ENCODE measurements at places on chromosomes 16 and 17.

- no peak for DNase-seq
These were observed 593.5 kb upstream of the SOX9 start for GRCh38 chr17:71527311-71527710.

DNA sequence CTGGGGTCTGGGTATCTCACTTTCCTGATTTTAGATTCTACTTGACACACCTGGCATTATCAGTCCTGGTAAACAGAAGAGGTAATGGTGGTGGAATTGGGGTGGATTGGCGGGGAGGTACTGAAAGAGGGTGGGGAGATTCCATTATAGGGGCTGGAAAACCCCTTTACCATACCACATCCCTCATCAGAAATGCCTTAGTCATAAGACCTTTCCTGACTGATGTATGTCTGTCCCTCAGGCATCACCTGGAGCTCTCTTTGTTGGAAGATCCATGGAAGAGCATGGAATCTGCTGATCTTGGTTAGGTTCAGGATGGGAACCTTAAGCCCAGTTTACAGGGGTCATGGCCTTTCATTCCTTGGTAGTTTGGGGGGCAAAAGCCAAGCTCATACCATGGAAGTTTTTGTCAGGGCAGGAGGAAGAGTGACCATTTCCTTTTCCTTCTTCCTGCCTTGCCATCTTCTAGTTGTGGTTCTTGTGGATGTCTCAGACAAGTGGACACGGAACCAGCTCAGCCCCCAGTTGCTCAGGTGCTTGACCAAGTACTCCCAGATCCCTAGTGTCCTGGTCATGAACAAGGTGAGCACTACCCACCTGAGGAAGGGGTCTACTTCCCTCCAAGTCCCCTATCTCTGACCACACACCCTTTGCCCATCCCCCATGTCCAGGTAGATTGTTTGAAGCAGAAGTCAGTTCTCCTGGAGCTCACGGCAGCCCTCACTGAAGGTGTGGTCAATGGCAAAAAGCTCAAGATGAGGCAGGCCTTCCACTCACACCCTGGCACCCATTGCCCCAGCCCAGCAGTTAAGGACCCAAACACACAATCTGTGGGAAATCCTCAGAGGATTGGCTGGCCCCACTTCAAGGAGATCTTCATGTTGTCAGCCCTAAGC lies 3.3 kb downstream of the ERAL1 start:
- no peak for DNase-seq

DNA sequence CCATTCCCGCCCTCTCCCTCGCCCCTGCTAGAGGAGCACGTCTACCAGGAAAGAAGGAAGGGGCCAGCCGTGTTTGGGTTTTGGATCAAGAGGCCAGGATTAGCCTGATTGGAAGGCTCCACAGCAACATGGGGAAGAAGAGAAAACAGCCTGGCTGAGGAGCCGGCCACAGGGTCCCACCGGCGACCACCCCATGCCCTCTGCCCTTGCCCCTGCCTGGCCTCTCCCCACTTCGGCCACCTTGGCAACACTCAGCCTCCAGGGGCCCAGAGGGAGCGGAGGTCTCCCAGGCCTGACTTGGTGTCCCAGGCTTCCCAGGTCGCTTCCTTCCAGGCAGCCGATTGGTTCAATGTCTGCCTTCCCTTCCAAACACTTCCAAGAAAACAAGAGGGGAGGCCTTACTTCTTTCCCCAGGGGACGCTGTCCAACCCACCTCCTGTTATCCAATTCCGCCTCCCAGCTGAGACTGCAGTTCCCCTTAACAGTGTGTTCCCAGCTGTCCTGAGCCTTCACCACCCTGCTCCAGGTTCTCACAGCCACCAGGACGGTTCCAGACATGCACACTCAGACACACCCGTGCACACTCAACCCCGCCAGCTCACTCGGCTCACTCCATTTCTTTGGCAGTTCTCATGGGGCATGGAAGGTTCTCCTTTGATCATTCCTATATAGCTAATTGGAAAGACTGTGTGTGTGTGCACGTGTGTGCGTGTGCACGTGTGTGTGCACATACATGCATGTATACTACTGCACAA lies 65.4 kb downstream of the RBFOX3 start:
- no peak for DNase-seq

DNA sequence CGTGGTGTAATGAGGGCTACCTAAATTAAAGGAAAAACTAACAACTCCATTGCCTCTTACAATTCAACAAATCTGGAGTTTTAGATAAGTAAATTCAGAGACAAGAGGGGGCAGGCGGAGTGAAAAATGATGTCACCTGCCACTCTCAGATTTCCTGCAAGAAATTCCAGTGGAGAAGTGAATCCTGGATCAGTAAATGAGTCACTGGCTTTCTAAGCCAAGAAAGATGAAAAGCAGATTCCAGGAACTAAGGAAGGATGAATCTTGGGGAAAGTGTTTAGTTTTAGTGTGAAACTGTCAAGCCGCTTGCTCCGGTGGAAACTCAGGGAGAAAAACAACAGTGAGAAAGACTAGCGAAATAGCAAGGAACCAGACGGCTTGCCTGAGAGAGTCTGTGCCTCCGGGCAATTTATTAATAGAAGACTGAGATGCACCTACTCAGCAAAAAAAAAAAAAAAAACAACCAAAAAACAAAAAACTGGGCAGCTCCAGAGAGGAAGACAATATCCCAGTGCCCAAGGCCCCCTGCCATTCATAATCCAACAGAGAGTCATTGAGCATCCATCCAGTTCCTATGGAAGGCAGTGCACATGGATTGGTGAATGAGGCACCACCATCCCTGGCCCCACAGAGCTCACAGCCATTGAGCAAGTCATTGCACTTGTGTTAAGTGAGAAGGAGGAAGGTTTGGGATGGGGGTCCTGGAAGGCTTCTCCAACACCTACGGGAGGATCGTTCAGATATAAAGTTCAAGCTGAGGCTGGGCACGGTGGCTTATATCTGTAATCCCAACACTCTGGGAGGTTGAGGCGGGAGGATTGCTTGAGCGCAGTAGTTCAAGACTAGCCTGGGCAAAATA lies 12.1 kb upstream of the RIPOR1 start:
- no peak for DNase-seq

DNA sequence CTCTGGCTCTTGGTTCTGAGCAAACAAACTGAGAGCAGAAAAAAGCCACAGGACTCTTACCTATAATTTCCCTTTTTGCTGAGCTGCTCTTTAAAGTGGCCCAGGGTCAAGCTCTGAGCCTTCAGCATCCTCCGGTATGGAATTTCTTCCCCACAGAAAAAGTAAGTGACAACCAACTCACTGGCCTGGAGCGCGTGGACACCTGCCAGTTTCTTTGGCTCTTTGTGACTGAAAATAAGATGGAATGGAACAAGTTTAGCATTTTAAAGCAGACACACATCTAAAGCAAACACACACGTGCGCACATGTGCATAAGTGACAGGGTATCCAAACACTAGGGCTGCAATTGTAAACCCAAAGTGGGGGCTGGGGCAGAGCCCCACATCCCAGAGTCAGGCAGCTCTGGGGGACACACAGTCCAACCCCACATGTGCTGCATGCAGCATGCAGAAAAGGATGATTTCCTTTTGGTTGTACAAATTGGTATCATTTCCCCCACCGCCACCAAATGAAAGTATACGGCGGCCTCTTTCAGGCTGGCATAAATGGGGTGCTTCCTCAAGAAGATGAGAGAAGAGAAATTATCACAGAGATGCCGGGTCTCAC lies 27.5 kb downstream of the AXIN2 start:
- DNase-seq: no peak

DNA sequence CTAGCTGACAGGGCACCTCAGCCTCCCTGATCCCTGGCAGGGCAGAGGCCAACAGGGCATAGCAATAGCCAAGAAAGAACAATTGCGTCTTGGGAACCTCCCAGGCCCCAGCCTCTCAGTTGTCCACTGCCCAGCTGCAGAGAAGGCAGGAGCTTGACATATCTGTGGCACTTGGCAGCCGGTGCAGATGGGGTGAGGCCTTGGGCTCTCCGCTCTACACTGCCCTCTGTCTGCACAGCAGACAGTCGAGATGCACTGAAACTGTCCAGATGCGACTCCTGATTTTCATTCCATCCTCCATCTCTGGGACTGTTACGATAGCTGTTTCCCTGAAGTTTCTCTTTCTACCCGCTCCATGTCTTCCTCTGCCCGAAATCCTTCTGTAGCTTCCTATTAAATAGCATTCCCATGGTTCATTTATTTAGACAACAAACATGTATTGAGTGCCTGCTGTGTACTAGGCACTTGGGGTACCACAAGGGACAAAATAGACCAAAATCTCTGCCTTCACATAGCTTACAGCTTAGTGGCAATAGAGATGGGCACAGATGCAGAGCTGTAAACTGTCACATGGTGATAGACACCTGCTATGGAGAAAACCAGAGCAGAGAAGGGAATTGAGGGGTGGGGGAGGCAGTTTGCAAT lies 3.3 kb downstream of the POLR3E start:
- peak; percentile 9 for DNase-seq

- no peak for DNase-seq
These were observed 19.4 kb upstream of the SSTR5 start for GRCh38 chr16:1053121-1053521.

- no peak for DNase-seq
These were observed 24.1 kb downstream of the BAHCC1 start for GRCh38 chr17:81419319-81419885.

DNA sequence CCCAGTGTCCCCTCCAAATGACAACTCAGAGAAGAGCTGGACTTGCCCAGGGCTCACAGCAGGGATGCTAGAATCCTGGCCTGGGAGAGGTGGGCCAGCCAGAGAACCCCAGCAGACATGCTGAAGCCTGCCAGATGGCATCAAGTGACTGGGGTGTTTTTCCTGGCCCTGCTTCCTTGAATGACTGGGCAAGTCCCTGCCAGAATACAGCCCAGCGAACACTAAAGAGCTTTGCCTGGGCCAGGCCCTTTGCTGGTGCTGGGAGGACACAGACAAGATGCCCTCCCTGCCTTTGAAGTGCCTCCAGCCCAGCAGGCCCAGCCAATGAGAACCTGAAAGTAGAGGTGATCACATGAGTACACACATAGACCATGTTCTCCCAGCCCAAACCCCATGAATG lies 11.5 kb downstream of the ZNF319 start:
- DNase-seq: no peak

- no peak for DNase-seq
These were observed 7.5 kb downstream of the CD7 start for GRCh38 chr17:82309656-82310570.

GRCh38 chr16:52718046-52718445 lies 171.1 kb upstream of the TOX3 start:
- DNase-seq: no peak

DNA sequence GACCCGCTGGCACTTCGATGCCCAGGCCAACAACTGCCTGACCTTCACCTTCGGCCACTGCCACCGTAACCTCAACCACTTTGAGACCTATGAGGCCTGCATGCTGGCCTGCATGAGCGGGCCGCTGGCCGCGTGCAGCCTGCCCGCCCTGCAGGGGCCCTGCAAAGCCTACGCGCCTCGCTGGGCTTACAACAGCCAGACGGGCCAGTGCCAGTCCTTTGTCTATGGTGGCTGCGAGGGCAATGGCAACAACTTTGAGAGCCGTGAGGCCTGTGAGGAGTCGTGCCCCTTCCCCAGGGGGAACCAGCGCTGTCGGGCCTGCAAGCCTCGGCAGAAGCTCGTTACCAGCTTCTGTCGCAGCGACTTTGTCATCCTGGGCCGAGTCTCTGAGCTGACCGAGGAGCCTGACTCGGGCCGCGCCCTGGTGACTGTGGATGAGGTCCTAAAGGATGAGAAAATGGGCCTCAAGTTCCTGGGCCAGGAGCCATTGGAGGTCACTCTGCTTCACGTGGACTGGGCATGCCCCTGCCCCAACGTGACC lies 5.0 kb downstream of the WFIKKN2 start:
- DNase-seq: no peak

DNA sequence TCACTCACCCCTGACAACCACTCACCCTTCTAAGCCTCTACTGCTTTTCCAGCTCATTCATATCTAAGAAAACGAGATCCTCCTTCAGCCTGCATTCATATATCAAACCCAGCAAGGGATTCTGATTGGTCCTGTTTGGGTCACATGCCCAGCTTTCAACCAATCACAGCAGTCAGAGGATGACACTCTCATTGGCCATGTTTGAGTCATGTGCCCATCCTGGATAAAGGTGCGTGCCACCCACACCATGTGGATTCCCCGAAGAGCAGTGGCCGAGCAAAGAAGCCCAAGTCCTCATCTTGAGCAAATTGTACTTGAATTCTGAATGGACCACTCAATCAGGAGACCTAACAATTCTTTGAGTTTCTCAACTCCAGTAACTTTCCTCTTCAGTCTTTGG lies 45.0 kb downstream of the SCNN1G start:
- DNase-seq: no peak

DNA sequence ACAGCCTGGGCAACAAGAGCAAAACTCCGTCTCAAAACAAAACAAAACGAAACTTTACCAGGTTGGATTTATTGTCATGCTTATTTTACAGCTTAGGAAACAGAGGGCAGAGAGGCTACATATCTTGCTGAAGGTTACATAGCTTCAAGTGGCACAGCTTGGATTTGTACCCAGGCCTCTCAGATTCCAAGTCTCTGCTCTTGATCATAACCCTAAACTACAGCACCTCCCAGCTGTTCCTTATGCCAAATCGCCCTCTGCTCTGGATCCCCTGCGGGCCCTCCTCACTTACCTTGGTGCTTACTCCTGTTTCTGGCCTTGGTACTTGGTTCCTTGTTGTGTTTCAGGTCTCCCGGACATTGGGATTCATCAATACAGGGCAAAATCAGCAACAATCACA lies 11.7 kb upstream of the CUEDC1 start:
- no peak for DNase-seq

GRCh38 chr17:72145962-72146361 lies 25.1 kb downstream of the SOX9 start:
- DNase-seq: no peak

DNA sequence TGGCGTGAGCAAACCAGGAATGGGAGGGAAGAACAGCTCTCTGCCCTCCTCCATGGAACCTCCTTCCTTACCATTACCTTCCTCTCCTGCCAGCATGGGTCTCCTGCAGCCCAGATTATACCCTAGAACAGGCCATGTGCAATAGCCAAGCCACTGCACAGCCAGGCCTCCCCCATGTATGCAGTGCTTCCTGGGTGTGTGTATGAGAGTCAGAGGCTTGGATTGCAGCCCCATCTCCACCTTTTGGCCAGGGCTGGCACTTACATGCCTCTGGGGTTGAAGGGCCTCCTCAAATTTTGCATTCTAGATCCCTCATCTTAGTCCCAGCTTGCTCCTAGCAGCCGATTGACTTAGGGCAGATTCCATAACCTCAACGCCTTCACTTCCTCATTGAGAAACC lies 133.7 kb downstream of the GSG1L start:
- no peak for DNase-seq

- no peak for DNase-seq
These were observed 5.6 kb downstream of the CPNE7 start for GRCh38 chr16:89581045-89581695.

Data from stimulated activated CD8-positive, alpha-beta memory T cell treated with anti-CD3 and anti-CD28 coated beads, Interleukin-2, amount 100 ng/mL, for 1 hour (primary cell).